ENCODE measurements at places on chromosomes 12 and 14. TPM values are rescaled to one million over a fixed set of nuclear protein-coding genes. Genes with fewer than 3 reads are reported as not detected.

GRCh38 chr12:116604951-116605641, 45.9 kb downstream of the MAP1LC3B2 start:
- H3K36me3 ChIP-seq = no peaks in the 10 kb centered on the region
- H3K27ac ChIP-seq = no peak overlapping the region
- H3K4me1 ChIP-seq = no peaks in the 10 kb centered on the region
- no peak for DNase-seq
- no peaks in the 10 kb centered on the region for H3K27me3 ChIP-seq

DNA sequence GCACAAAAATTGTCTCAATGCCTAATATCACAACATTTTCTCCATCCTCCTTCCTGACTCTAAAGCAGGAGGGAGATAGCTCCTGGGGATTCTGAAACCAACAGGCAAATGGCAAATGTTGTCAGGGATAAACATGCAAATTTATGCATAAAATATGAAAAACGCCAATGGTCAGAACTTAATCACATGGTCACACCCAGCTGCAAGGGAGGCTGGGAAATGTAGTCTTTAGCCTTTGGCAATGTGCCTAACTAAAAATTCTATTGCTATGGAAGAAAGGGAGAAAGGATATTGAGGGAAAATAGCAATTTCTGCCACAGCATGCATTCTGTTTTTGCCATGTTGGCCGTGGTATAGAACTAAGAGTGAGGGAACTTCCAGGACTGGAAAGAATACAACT, 11.7 kb upstream of the OASL start:
- peaks cover 1% of the 10 kb centered on the region for H3K27me3 ChIP-seq
- H3K4me1 ChIP-seq = no peaks in the 10 kb centered on the region
- DNase-seq = no peak
- no peak overlapping the region for H3K27ac ChIP-seq

DNA sequence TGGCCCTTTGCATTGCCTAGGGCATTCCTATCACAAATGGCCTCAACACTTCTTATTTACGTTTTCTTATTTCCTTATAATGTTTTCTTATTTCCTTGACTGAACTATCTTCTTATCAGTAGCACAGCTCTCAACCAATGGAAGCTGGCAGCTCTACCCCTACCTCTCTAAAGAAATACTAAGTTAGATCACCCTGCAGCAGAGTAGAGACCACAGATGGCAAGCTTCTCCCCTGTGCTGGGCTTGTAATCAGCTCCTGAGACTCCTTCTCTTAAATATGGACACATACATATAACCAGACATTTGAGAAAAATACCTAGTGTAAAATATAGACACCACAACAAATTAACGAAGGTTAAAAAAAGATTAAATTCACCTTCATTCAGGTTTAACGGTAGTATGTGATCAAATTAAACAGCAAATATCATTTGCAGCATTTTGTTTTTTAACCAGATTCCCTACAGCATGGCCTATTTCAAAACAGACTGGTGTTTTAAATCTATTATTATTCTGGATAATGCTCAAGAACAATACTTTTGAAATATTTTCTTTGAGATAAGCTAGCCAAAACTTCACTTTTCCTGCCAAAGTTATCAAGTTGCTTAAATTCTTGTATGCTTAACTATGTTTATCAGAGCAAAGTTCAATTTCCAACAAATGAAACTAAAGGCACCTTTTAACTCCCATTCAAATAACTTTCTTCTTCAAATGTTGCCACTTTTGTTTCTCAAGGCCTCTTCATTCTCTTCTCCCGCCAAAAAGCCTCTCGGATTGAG, 54.3 kb downstream of the SLC41A2 start:
- peaks cover 4% of the 10 kb centered on the region for H3K4me1 ChIP-seq
- no peaks in the 10 kb centered on the region for H3K36me3 ChIP-seq
- no peaks in the 10 kb centered on the region for H3K27me3 ChIP-seq
- H3K4me3 ChIP-seq = no peak overlapping the region

DNA sequence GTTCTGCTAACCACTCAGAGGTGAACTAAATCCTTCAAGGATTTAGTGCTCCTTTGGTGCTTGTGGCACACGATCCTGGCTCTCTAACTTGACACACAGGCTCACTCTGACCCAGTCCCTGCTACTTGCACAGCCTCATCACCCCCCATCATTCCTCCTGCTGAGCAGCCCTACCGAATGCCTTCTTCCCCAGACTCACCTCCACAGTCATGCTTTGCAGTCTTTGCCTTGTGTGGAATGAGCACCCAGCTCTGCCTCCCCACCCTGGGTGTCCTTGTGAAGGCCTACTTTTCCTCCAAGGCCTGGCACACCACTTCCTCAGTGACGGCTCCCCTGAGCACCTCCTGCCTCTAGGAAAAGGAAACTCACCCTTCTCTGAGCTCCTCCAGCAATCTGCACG, 7.9 kb upstream of the TINF2 start:
- no peaks in the 10 kb centered on the region for H3K36me3 ChIP-seq
- no peak overlapping the region for H3K4me3 ChIP-seq
- no peak for DNase-seq
- H3K27ac ChIP-seq = no peak overlapping the region

GRCh38 chr12:3116106-3116844, 39.1 kb downstream of the TSPAN9 start:
- no peaks in the 10 kb centered on the region for H3K4me1 ChIP-seq
- no peak for DNase-seq
- no peaks in the 10 kb centered on the region for H3K36me3 ChIP-seq
- H3K27me3 ChIP-seq = no peaks in the 10 kb centered on the region

GRCh38 chr12:52003591-52003990, 3.2 kb upstream of the TAMALIN start:
- H3K4me3 ChIP-seq = no peak overlapping the region
- no peak for DNase-seq
- no peaks in the 10 kb centered on the region for H3K4me1 ChIP-seq
- H3K36me3 ChIP-seq = no peaks in the 10 kb centered on the region

DNA sequence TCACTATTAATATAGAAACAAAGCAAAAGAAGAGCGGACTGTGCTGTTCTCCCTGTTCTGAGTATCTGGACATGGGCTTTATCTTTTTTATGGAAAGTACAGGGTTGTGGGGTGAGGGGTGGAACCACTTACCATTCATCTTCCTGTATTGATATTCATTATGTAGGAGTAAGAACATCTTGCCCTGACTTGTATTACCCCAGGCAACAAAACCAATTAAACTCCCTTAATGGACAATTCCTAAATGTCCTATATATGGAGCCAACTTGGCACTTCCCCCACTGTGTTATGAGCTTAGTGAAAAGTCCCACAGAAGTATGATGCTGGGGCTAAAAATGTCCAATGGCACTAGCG, 139.9 kb upstream of the KRR1 start:
- no peak overlapping the region for H3K4me3 ChIP-seq
- no peaks in the 10 kb centered on the region for H3K27me3 ChIP-seq
- H3K27ac ChIP-seq = no peak overlapping the region
- no peak for DNase-seq
- H3K36me3 ChIP-seq = no peaks in the 10 kb centered on the region
- no peaks in the 10 kb centered on the region for H3K4me1 ChIP-seq

DNA sequence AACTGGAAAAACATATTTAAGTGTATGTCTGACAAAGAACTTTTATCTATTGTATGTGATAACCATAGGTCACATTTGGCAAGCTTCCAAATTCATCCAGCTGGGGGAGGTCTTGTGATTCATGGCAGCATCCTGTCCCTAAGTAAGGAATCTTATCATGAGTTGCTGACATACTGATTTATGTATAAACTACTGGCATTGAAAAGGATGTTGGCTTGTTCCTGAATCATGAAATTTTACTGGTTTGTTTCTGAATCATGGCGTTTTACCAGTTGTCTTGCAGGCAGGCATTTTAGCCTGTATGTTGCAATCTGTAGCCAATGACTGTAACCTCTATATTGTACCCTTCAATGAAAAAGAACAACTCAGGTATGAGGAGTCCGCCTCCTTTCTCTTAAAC, 244.8 kb downstream of the IPO8 start:
- H3K27ac ChIP-seq = no peak overlapping the region
- H3K4me1 ChIP-seq = no peaks in the 10 kb centered on the region
- DNase-seq = no peak

Gene GALNT16
- total RNA-seq = 7.0 TPM

Gene GALNT6
- 6.5 TPM for total RNA-seq
